NCI-H2081 treated with DMSO at 0.1 percent for 48 hours (cell line): ENCODE measurements at places on chromosomes 16 and 17.

DNA sequence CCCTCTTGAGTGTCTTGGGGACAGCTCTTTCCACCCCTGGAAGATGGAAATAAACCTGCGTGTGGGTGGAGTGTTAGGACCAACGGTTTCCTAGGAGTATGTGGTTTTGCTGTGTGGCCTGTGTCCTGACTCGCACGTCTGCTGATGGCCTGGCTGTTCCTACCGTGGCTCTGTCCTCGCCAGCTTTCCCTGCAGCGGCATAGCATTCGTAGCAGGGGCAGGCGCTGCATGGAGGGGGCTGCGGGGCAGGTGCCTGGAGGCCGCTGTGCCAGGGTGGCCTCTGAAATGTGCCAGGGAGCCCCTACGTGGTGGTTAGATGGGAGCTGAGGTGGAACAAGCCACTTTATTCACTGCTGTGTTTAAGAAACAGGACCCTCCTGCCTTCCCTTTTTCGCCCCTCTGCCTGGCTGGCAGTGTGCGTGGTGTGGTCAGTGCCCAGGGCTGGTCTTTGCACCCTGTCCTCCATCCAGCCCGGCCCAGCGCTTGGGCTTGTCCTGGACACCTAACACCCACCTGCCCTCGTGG, 10.6 kb downstream of the SLC16A3 start:
- no peak for DNase-seq

DNA sequence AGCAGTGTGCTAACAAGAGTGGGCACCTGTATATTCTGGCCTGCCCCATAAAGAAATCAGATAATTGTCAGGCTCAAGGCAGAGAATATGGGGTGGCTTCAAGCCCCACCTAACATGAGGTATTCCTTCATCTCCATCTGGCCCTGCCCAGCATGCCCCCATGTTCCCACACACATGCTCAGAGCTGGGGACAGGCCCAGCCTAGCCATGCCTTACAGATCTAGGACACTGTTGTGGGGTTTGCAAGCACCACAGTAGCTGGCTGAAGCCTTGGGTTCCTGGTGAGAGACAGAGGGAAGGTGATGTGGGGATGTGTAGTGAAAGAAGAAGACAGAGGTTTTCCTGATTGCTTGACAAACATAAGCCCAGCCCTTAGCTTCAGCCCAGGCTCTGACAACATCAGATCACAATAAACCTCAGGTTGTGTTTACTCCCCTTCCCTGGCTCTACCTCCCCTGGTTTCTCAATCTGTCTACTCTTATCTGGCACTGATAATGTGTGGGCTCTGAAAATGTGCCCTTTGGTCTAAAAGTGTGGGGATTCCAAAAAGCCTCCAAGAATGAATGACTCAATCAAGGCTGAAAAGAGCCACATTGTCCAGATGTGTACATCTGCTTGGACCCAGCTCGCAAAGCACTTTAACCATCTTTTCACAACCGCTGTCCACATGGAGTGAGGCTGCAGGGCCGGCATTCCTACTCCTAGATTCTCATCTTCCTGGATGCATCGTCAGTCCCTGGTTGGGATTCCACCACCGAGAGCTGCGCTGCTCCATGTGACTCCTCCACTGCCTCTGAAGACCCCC, 34.4 kb downstream of the CDRT4 start:
- no peak for DNase-seq

DNA sequence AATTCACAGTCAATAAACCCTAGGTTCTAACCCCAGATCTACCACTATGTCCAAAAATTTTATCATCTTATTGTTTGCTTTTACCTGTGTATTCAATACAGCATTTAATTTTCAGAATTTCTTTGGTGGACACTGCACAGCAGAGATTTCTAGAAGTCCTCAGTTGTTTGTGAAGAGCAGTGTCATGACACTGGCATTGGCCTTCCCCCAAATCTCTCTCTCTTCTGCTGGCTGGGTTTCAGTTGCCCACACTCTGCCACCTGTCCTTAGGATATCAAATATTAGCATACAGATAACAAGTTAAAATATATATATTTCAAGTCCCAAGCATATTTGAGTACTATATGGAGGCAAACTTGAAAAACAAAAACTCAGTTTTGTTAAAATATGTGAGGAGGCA, 2.0 kb upstream of the THUMPD1 start:
- DNase-seq = no peak

GRCh38 chr16:47979164-47979520, 176.7 kb downstream of the ABCC12 start:
- DNase-seq = no peak

DNA sequence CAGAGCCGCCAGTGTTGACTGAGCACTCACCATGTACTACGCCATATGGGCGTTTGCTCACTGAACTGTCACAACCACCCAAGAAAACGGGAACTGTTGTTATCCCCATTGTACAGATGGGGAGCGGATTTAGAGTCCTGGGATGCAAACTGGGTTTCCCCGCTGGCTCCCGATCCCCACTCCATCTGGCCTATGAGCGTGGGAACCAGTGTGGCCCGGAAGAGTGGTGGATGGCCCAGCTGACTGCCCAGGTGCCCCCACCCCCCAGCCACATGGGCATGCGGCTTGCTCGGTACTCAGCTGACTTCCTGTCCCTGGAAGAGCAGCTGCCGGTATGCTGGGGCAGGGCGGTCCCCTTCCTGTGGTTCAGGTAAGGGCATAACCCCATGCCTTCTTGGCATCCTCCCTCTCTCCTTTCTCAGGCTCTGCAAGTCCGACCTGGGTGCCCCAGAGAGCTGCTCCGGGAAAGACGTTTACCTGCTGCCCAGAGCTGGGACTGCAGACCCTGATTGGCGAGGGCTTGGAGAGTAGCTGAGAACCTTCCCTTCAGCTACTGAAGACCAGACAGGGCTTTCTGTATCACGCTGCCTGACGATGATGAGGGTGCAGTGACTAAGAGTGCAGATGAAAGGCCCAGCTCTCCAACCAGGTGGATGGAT, 16.2 kb downstream of the SOCS3 start:
- no peak for DNase-seq

- DNase-seq = no peak
Measured at GRCh38 chr17:74639704-74640151, 16.2 kb upstream of the CD300E start.
